ENCODE measurements at places on chromosomes 12 and 14.

- no peak for DNase-seq
Measured at GRCh38 chr14:91232603-91233002, 11.9 kb downstream of the GPR68 start.

DNA sequence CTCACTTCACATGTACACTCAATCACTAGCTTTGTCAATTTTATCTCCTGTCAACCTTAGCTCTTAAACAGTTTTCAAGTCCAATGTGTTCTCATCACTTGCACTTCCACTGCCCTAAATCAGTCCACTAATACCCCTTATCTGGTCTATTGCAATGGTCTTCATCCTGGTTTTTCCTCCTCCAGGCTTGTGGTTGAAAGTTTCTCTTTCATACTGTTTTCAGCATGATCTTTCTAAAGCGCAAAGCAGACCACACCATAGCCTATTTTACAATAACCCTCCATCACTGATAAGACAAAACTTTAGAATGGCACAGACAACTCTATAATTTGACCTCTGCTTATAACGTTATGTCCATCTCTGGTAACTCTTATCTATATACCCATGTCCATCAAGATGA, 62.0 kb upstream of the DDHD1 start:
- no peak for DNase-seq

DNA sequence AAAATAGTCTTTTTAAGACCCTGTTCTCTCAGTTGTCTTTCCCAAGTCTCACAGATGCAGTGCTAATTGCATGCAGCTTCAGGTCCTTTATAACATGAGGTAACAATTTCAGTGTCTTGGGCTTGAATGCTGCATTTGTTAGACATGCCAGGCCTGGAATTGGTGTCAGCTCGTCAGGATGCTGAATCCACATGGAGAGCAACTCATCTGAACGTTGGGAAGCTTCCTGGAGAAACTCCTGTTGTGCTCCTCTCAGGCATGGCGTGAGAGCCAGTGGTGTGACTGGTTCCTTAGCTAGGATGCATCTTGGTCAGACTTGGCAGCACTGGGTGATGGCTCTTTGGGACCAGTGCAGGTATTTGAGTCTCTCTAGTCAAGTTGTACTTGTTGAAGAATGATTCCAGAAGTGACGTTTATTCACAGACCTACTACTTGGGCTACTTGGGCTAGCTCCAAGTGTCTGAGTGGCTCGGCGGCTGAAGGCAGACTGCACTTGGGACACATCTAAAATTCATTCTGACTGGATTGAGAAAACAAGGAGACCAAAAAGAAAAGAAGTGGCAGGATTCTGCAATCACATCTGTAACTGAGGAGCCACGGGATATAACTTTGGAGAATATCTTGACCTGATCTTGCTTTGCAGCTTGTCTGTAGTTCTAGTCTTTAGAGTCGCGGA, 134.8 kb upstream of the ARHGAP5 start:
- no peak for DNase-seq

- no peak for DNase-seq
Measured at GRCh38 chr14:60125918-60126317, 34.2 kb downstream of the PCNX4 start.

DNA sequence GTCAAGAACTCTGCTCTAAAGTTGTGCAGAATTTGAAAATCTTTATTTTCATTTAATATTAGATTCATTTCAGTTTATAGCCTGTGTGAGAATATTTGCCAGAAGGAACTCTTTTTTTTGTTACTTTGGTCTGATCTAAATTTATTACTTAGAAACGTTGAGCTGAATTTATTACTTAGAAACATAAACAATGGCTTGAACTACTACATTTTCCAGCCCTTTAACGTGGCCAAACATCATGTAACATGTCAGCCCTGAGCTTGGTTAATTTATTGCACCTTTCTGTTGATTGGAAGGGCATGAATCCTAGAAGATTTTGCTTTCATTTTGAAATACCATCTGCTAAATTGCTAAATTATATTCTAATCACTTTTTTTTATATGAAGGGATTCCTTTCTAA, 241.4 kb downstream of the TMEM117 start:
- no peak for DNase-seq

DNA sequence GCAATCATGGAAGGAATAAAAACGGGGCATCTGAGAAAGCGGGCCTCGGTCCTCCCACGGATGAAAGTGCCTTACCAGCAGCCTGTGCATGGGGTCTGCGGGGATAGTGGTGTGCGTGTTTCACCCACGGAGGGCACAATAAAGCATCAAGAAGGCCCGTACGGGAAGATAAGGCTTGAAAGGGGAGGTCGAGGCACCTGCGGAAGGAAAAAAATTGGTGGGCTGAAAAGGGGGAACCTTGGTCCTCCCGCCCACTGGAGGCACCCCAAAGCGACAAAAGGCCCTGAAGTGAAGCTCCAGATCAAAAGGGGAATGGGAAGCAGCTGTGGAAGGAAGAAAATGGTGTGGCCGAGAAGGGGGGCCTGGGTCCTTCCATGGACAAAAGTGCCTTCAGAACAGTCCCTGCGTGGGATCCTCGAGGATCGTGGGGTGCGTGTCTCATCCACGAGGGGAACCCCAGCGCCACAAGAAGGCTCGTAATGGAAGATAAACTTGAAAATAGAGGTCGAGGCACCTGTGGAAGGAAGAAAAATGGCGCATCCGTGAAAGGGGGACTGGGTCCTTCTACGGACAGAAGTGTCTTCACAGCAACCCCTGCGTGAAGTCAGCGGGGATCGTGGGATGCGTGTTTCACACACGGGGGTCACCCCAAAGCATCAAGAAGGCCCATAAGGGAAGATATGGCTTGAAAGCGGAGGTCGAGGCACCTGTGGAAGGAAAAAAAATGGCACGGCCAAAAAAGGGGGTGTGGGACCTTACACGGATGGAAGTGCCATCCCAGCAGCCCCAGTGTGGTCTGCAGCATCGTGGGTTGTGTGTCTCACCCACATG, 276.9 kb downstream of the ALG10 start:
- no peak for DNase-seq

GRCh38 chr12:92753976-92754885, 51.4 kb downstream of the PLEKHG7 start:
- DNase-seq, result no peak

- no peak for DNase-seq
Measured at GRCh38 chr14:76516884-76517283, 140.9 kb downstream of the ESRRB start.

DNA sequence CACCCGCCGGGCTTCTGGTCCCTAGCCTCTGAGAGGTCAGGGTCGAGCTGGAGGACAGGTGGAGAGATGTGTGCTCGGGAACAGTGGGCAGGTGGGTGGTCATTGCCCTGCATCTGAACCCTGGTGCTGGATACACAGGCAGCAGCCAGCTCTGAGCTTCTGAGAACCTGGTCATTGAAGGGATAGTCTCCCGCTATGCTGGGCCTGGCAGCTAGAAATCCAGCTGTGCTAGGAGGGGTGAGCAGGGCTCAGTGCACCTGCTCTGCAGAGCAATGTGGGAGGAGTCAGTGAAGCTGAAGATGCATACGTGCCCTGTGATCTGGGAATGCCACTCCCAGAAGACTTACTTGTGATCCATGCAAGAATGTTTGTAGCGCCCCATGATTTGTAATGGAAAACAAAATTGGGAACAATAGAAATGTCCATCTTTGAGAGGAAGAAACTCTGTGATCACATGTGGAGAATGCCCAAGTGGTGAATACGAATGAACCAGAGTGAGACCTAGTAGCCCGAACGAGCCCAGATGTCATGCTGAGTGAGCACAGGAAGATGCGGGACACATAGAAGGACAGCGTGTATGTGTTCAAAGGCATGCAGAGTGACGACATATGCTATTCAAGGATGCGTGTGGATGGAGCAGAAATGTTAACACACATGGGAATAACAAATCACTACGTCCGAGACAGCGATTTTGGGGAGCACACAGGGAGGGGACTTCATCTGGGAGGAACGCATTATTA, 63.4 kb downstream of the AACS start:
- no peak for DNase-seq

DNA sequence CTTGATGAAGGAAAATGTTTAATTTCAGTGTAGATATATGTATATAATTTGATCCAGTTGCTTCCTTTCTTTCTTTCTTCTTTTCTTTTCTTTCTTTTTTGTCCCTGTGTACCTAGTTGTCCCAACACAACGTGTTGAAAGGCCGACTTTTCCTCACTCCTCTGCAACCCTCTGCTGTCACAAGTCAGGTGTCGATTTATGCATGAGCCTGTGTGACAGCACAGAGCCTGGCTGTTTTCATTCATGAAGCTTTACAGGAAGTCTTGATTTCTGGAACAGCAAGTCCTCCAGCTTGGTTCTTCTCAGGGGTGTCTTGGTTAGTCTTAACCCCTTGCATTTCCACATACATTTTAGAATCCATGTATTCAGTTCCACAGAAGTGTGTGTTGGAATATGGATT, 88.1 kb downstream of the PPP2R5C start:
- no peak for DNase-seq

DNA sequence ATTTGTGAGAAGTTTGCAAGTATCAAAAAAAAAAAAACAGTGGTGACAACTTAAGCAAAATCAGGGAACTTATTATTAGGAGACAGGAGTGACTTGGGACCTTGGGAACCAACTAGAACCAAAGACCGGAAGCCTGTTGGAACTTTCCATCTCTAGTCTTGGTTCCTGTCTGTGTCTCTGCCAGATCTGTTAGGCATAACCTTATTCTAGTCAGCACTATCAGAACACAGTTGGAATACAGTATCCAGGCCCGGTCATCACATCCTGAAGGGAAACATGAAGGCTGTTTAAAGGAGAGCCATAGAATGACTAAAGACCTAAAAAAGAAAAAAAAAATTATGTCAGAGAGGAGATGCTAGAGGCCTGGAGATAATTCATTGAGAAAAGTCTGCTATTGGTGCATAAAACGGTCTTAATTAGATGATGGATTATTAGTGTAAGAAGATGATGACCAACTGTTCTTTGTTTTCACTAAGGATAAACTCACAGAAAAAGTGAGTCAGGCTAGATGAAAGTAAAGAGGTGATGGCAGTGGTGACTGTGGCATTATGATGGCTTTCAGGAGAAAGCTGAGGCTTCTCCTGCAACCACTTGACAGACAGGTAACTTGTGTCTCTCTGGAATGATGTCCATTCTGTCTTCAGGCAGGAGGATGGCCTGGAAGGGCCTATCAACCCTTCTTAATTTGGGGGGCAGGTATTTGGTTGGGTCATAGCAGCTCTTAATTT, 28.2 kb downstream of the DACT1 start:
- DNase-seq, result no peak

DNA sequence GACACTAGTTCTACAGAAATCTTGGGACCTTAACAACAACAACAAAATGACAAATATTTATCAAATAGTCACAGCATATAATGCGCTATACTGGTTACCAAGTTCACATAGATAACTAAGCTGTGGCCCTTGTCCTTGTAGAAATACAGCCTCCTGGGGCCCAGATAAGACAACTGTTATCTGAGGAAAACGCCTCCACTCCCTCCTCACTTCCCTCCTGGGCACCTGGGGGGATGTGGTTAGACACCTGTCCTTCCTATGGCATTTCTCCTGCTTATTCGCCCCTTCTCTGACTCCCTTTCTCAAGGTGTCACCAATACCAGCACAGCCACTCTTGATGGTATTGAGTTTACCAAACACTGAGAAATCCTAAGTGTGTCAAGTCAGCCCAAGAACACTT, 419.4 kb downstream of the RAD51B start:
- no peak for DNase-seq

DNA sequence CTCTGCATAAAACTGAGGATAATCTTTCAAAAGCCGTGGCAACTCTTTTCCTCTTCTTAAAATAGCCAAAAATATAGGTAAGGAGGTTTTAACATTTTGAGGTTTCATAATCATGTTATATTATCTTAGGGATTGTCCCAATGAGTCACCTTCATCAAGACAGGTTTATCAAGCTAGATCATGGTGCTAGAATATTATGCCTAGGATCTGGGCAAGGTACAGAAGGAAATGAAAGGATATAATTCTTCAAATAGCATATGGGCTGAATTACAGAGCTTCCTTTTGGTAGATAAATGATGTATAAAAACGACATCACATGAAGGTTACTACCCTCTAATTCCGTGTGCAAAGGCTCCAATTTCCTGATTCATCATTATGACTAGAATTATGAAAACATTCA, 28.6 kb upstream of the TBC1D15 start:
- no peak for DNase-seq

DNA sequence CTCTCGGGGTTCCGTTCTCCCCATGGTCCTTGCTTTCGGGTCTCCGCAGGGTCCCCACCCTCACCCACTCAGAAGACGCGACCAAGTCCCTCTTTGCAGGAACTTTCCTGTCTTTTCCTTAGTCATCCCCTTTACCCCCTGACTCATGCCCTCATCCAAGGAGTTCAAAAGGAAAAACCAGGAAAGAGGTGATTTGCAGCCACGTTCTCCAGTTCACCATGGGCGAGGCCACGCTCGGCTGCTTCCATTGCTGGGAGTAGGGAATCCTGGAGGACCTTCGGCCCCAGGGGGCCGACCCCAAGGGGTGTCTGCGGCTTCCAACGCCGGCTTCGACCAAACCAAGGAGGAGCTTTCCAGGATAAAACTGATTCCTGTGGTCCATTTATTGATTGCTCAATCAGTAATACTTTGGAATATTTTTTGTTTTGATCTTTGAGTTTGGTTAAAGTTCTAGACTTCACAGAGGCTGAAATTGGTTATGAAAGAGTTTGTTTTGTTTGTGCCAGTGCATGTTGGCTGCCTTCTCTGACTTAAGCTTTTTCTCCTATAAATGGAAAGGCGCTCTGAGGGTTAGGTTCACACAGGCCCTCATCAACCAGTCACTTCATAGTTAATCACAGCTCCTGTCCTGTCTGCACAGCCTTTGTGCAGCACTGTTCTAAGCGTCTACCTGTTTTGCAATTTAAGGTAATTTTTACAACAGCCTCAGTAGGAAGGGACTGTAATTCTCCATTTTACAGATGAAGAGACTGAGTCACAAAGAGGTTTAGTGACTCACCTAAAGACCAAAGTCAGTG, 827 bp downstream of the ALDH2 start:
- no peak for DNase-seq

GRCh38 chr12:117603316-117604113, 242.1 kb upstream of the NOS1 start:
- DNase-seq, result no peak

DNA sequence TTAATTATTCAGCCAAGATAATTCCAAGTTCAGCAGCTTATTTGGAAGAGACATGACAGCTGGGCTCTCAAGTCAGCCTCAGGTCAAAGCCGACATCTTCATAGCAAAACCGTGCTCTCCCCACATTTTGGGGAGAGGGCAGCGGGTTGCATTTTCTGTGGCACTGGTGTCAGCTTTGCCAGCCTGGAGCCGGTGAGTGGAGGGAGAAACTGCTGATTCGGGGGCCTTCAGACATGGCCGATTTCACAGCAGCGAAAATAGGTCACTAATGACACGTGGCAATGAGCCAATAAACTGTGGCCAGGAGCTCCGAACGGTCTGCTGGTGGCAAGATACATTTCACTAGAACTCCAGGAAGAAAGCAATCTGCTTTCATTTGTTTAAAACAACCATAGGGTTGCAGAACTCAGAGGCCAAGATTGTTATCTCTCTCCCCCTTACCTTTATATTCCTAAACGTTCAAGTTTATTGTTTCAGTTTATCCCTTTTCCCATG, 173.2 kb downstream of the CAND1 start:
- no peak for DNase-seq

GRCh38 chr14:90567991-90568390, 171.2 kb downstream of the CALM1 start:
- DNase-seq, result no peak

Measured in thoracic aorta (tissue), 2 donors.